ENCODE measurements at places on chromosomes 3 and 15. TPM values are rescaled to one million over a fixed set of nuclear protein-coding genes. Genes with fewer than 3 reads are reported as not detected.
A peak's percentile ranks its signal among the peaks of the same experiment; 100 is the strongest.

GRCh38 chr3:53179580-53179979, 18.6 kb downstream of the PRKCD start:
- no peak for DNase-seq
- H3K4me3 ChIP-seq, result no peak overlapping the region
- no peaks in the 10 kb centered on the region for H3K36me3 ChIP-seq
- no peaks in the 10 kb centered on the region for H3K27me3 ChIP-seq
- peaks cover 1% of the 10 kb centered on the region for H3K4me1 ChIP-seq
- no peak overlapping the region for H3K27ac ChIP-seq

GRCh38 chr15:23686466-23687142, 501 bp downstream of the NDN start:
- peaks cover 7% of the 10 kb centered on the region for H3K27me3 ChIP-seq
- peak overlapping the region; percentile 3 for H3K4me3 ChIP-seq
- no peak for DNase-seq
- no peak overlapping the region for H3K27ac ChIP-seq
- no peaks in the 10 kb centered on the region for H3K36me3 ChIP-seq
- no peaks in the 10 kb centered on the region for H3K4me1 ChIP-seq

DNA sequence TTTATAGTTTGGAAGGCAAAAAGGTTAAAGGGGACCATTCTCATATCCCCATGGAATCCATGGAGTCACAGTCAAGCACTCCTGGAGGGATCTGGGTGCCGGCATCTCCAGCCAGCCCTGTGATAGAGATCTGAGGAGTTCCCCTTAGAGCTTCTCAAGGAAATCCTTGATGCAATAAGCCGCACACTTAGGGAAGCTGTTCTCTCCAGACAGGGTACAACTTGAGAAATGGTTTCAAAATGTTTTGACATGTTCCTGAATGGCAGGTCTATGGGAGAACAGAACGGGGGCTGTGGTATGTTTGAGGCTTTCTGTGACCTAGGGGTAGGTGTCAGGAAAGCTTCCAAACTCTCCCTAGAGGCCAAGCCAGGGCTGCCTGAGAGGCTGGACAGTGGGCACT, 292.9 kb downstream of the TLE3 start:
- H3K4me3 ChIP-seq, result no peak overlapping the region
- peaks cover 17% of the 10 kb centered on the region for H3K27me3 ChIP-seq
- peaks cover 23% of the 10 kb centered on the region for H3K4me1 ChIP-seq

GRCh38 chr3:107323723-107324122, 53.5 kb upstream of the CCDC54 start:
- H3K36me3 ChIP-seq, result no peaks in the 10 kb centered on the region
- peaks cover 2% of the 10 kb centered on the region for H3K27me3 ChIP-seq
- no peak overlapping the region for H3K27ac ChIP-seq
- H3K4me1 ChIP-seq, result no peaks in the 10 kb centered on the region

DNA sequence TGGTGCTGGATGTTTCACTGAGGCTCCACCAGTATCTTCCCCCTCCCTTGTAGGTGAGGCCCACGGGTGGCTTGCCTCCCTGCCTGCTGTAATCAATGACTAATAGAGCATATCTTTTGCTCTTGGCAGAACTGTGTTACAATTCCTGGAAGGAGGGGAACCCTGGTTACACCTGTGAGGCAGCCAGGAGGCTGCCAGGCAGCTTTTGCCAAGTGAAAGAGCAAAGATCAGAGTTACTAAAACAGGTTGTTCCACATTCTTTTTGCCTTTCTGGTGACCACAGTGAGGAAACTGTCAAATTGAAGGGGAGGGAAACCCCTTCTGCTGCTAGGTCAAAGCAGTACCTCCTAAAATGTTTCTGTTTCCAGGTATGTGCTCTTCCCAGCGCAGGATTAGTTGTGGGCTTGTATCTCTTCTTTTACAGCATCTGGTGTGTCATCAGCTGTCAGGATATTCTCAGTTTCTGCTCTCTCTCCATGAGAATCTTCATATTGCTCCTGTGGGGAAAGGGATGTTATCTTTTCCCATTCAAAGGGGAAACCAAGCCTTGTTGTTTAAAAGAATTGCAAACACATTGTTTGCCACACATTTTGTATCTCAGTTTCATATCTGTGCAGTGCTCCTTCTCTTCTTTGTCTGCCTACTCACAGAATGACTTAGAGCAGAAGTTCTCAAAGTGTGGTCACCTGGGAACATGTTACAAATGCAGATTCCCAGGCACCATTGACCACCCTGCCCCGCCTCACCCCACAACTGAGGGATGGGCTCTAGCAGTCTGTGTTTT, 137.4 kb upstream of the UMPS start:
- DNase-seq, result no peak
- H3K27ac ChIP-seq, result peak overlapping the region; percentile 40
- peak overlapping the region; percentile 29 for H3K4me3 ChIP-seq
- H3K36me3 ChIP-seq, result no peaks in the 10 kb centered on the region
- H3K27me3 ChIP-seq, result peaks cover 35% of the 10 kb centered on the region

- peaks cover 12% of the 10 kb centered on the region for H3K4me1 ChIP-seq
- peaks cover 63% of the 10 kb centered on the region for H3K27me3 ChIP-seq
- H3K36me3 ChIP-seq, result no peaks in the 10 kb centered on the region
- H3K4me3 ChIP-seq, result no peak overlapping the region
- no peak for DNase-seq
Measured at GRCh38 chr3:154123906-154124305, 2.7 kb downstream of the ARHGEF26 start.

The SPTBN5 gene
- 1.6 TPM for total RNA-seq

The ROBO1 gene
- total RNA-seq, result 5.4 TPM

DNA sequence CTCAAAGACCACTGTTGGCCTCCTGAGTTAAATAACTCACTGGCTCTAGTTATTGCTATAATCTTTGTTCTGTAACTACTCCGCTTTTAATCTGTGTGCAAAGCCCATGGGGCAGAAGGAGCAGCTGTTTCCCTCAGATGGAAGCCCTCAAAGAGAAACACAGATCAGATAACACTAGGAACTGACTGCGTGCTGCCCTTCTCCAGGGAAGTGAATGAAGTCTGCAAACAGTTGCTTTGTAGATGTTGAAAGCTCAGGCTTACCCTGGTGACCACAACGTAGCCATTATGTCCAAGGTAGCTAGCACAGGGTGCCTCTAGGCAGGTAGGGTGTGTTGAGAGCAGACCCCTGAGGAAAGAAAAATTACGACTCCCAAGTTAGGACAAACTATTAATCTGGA, 152.3 kb upstream of the STAC start:
- no peaks in the 10 kb centered on the region for H3K36me3 ChIP-seq
- no peaks in the 10 kb centered on the region for H3K4me1 ChIP-seq
- H3K27me3 ChIP-seq, result no peaks in the 10 kb centered on the region
- no peak overlapping the region for H3K27ac ChIP-seq
- H3K4me3 ChIP-seq, result no peak overlapping the region

GRCh38 chr15:63157891-63158431, 684 bp upstream of the RPS27L start:
- no peaks in the 10 kb centered on the region for H3K27me3 ChIP-seq
- H3K27ac ChIP-seq, result peak overlapping the region; percentile 89
- DNase-seq, result peak; percentile 41
- H3K36me3 ChIP-seq, result peaks cover 15% of the 10 kb centered on the region

DNA sequence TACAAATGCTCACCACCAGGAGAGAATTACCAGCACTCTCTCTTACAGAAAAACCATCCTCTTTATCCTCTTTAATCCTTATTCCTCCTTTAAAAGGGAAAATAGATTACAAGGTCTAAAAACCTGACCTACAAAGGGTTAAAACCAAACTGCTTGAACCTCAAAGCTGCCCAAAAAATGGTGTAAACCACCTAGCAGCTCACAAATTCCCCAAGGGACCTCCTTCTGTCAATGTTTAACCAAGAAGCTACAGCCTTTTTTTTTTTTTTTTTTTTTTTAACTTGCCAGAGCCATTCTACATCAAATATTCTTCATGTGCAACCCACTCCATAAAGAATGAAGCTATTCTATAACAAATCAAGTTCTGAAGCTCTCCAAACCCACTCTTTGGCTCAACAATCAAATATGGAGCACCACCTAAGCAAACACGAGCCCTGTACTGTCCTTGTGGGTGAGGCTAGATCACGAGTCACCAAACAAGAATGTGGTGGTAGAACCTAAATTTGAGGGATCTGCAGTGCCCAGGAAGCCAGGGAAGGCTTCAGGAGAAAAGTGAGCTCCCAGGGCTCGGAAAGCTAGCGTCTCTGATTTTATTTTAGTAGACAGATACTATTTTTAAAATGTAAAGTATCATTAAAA, 20.1 kb downstream of the OSBPL10 start:
- peaks cover 5% of the 10 kb centered on the region for H3K4me1 ChIP-seq
- H3K27ac ChIP-seq, result no peak overlapping the region
- no peak for DNase-seq
- no peaks in the 10 kb centered on the region for H3K36me3 ChIP-seq
- peaks cover 10% of the 10 kb centered on the region for H3K27me3 ChIP-seq
- H3K4me3 ChIP-seq, result no peak overlapping the region

- no peaks in the 10 kb centered on the region for H3K27me3 ChIP-seq
- H3K27ac ChIP-seq, result no peak overlapping the region
- no peak overlapping the region for H3K4me3 ChIP-seq
- H3K36me3 ChIP-seq, result no peaks in the 10 kb centered on the region
- DNase-seq, result no peak
- H3K4me1 ChIP-seq, result no peaks in the 10 kb centered on the region
Measured at GRCh38 chr3:21393683-21394311, 357.2 kb downstream of the ZNF385D start.

GRCh38 chr3:195082811-195083210, 188.1 kb downstream of the XXYLT1 start:
- H3K27me3 ChIP-seq, result no peaks in the 10 kb centered on the region
- no peaks in the 10 kb centered on the region for H3K36me3 ChIP-seq
- DNase-seq, result no peak
- no peak overlapping the region for H3K4me3 ChIP-seq
- H3K4me1 ChIP-seq, result peaks cover 6% of the 10 kb centered on the region

The ITGA11 gene
- 0.61 TPM for total RNA-seq

DNA sequence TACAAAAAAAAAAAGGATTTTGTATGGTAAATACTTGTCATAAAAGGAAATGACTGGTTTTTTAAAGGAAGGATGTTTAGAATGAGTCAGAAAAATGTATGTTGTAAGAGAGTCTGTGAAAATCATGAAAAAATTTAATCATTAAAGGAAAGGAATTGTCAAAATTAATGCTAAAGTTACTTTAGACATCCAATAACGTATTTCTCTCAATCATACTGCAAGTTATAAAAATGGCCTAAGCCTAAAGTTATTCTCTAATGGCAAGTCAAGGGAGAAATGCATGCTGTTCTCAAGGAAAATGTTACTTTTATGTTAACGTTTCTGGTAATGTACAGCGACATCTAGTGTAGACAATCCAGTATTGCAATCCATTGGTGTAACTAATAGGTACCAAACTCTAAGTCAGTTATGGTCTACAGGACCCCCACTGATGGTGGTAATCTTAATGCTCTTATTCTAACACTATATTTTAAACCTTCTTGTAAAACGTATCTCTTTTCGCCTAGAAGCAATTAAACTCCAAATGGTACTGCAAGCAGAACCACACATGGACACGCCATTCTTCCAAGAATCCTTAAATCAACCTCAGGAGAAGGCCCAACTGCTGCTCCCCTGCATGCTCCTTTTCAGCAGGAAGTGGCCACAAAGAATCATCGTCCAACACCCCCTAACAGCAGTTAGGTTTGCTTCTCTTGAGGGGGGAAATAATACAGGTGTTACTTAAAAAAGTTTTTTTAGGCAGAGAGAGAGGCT, 35.2 kb downstream of the NCEH1 start:
- no peak overlapping the region for H3K27ac ChIP-seq
- H3K4me3 ChIP-seq, result no peak overlapping the region
- H3K4me1 ChIP-seq, result peaks cover 6% of the 10 kb centered on the region
- no peak for DNase-seq
- peaks cover 2% of the 10 kb centered on the region for H3K36me3 ChIP-seq

- H3K36me3 ChIP-seq, result no peaks in the 10 kb centered on the region
- no peak for DNase-seq
- H3K27me3 ChIP-seq, result no peaks in the 10 kb centered on the region
- no peak overlapping the region for H3K27ac ChIP-seq
- H3K4me1 ChIP-seq, result no peaks in the 10 kb centered on the region
- H3K4me3 ChIP-seq, result no peak overlapping the region
Measured at GRCh38 chr3:131972091-131972490, 62.7 kb downstream of the CPNE4 start.

The RPUSD2 gene
- total RNA-seq, result 17.7 TPM

DNA sequence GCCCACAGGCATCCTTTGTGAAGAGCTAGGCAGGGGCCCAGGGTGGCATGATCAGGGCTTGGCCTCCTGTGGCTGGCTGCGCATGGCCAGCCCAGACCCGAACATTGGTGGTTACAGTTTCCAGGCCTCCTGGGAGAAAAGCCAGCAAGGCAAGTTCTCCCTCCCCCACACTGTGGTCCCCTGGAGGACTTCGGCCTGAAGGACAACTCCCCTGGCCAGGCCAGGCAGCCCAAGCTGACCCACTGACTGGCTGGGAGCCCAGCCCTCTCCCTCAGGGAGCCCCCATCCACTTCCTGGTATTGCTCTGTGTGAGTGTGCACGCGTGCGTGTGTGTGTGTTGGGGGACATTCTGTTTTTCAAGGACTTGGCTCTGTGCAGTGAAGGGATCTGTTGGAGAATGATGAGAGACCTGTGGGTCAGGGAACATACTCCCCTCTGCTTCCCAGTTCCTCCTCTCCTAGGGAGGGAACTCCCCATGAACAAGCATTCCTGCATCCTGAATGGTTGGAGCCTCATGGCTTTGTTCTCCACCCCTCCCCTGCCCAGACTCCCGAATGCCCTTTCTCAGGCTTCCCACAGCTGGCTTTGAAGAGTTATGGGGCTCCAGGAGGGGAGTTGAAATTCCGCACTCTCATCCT, 29.5 kb downstream of the CORO2B start:
- H3K27me3 ChIP-seq, result peaks cover 10% of the 10 kb centered on the region
- H3K4me1 ChIP-seq, result no peaks in the 10 kb centered on the region
- no peak overlapping the region for H3K27ac ChIP-seq
- no peaks in the 10 kb centered on the region for H3K36me3 ChIP-seq

DNA sequence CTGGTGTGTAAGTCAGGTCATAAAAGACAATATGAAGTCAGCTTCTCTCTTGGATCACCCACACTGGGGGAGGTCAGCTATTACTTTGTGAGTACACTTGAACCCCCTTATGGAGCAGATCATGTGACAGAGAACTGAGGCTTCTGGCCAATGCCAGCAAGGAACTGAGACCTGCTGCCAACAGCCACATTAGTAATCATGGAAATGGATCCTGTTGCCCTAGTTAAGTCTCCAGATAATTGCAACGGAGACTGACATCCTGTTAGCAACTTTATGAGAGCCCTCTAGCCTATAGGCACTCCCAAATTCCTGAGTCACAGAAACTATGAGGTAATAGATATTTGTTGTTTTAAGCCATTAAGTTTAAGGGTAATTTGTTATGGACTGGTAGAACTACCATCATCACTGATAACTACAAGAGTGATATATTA, 110.4 kb upstream of the GMNC start:
- no peak for DNase-seq
- H3K4me3 ChIP-seq, result no peak overlapping the region
- no peaks in the 10 kb centered on the region for H3K27me3 ChIP-seq
- H3K27ac ChIP-seq, result no peak overlapping the region
- no peaks in the 10 kb centered on the region for H3K36me3 ChIP-seq
- no peaks in the 10 kb centered on the region for H3K4me1 ChIP-seq

The MNS1 gene
- 0.85 TPM for total RNA-seq

The FBXW12 gene
- not detected for total RNA-seq

Data from activated naive CD8-positive, alpha-beta T cell treated with anti-CD3 and anti-CD28 coated beads, Interleukin-2, amount 10 ng/mL, durations not matched to agents 7 days and 5 days (primary cell).